Stimulated activated CD8-positive, alpha-beta memory T cell treated with anti-CD3 and anti-CD28 coated beads, Interleukin-7, amount 100 ng/mL, for 1 hour (primary cell): ENCODE measurements at places on chromosomes 11 and 22.

- no peak for DNase-seq
Observed at GRCh38 chr22:19463008-19463407, 15.5 kb upstream of the C22orf39 start.

DNA sequence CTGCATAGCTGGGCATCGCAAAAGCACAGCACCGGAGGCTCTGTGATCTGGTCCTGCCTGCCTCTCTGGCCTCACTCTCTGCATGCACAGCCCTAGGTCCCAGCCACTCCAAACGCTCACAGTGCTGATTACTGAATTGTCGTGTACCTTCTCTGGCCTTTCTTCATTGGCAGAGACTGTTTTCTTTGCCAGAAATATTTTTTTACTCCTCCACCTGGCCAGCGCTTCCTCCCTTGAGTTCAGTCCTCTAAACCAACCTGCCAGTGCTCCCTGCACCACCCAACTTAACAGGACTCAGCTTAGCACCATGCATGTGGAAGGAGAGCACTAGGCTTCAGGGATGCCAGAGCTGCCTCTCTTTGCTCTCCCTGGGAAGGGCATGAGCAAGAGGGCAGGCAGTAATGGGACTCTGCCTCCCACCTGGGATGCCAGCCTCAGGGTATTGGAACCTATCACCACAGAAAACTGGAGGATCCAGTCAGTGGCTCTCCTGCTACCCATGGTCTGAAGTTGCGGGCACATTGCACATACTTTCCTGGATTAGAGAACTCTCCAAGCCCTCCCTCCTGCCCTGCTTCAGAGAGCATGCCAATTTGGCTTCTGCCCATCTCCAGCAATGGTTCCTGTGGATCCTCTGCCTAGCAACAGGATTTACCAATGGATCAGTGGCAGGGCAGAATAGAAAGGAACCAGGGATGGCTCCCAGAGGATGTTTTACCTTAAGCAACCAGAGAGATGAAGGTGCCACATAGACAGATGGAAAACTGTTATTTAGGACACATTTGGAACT, 37.0 kb upstream of the GNAZ start:
- DNase-seq: no peak

- no peak for DNase-seq
Observed at GRCh38 chr11:22079133-22079872, 113.6 kb upstream of the ANO5 start.

DNA sequence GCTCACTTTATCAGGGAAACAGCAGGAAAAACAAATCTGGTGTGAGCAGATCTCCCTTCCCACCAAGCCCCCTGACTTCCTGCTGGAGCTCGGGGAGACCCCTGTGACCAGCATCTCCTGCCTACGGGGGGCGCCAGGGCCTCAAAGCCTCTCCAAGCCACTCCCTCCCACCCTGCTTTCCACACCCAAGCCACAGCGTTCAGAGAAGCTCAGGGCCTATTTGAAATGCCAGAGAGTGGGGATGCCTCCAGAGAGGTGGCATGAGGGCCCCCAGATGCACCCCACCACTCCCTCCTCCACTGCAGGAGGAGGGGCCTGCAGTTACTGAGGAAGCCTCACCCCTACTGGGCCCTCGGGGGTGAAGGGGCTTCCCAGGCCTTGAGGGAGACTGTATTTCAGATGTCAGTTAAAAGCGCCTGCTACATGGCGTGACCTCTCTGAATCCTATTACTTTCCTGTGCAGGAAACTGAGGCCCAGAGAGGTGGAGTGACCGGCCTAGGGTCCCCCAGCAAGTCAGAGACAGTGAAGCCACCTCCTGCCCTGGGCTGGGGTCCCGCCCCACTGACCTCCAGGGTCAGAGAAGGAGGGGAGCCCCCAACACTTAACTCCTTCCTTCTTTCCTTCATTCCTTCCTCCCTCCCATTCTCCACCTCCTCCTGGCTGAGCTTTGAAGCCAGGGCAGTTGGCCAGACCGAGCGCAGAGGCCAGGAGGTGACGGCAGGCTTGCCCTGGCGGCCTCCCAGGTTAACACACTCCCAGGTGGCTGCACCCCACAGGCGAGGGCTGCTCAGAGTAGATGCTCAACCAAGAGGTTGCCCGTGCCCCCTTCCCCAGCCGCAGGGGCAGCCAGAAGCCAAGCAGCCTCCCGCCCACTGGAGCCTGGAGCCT, 6.0 kb upstream of the CDKN1C start:
- no peak for DNase-seq

GRCh38 chr11:1623716-1624115, 1.8 kb upstream of the KRTAP5-4 start:
- no peak for DNase-seq
